Neural progenitor cell (in vitro differentiated cells): ENCODE measurements at places on chromosomes 3 and 15. TPM values are rescaled to one million over a fixed set of nuclear protein-coding genes. Genes with fewer than 3 reads are reported as not detected.

DNA sequence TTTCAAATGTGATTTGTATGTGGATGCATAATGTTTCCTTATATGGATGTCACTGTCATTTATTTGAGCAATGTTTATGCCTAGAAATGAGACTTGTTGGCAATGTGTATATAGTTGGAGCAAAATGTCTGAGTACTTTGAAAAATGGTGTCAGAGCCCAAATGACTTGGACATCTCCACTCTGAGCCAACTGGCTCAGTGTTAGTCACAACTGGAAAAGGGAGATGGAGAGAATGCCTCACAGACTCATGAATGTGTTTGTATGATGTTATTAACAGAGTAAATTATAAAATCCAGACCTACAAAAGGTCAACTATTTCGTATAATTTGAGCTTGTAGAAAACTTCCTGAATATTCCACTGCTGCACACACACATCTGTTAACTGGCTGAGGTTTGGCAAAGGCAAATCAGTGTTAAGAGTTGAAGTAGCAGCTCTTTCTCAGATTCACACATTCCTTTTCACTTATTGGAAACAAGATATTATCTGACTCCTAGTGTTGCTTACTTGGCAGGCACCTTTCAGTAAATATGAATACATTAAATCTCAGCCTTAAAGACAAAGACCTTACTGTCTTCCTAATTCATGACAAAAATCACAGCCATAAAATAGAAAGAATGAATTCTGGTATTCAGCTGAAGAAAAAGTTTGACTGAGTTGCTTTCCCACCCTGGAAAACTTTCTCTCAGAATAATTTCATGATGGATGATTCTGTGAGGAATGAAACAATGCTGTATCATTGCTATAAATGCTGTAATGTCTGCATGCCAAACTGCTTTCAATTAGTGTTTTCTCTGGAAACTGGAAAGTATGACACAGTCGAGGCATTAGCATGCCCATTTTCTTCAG, 27.0 kb downstream of the ADIPOQ start:
- no peak for DNase-seq

GRCh38 chr3:4233488-4233887, 69.7 kb upstream of the SETMAR start:
- DNase-seq = no peak

DNA sequence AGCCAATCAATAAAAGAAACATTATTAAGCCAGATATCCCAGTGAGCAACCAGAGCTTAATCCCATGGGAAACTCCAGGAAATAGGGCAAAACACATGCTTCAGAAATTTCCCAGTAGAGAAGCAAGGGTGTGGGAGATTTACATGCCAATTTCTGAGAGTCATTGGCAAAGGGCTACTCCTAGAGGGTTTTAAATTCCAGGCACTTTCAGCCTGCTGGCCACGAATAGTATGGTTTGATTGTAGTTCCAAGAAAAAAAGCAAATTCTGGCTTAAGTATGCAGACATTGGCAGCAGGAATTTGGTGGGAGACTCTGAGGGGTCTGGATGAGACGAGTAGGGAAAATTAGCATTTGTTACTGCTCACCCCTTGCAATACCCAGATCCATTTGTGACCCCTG, 402.1 kb upstream of the SUCLG2 start:
- DNase-seq = no peak

- no peak for DNase-seq
Observed at GRCh38 chr15:51155891-51156290, 61.2 kb upstream of the TNFAIP8L3 start.

GRCh38 chr15:37101980-37102304, 1.6 kb upstream of the MEIS2 start:
- peak; percentile 64 for DNase-seq

- DNase-seq = no peak
Observed at GRCh38 chr15:42070279-42070975, 23.9 kb downstream of the PLA2G4D start.

DNA sequence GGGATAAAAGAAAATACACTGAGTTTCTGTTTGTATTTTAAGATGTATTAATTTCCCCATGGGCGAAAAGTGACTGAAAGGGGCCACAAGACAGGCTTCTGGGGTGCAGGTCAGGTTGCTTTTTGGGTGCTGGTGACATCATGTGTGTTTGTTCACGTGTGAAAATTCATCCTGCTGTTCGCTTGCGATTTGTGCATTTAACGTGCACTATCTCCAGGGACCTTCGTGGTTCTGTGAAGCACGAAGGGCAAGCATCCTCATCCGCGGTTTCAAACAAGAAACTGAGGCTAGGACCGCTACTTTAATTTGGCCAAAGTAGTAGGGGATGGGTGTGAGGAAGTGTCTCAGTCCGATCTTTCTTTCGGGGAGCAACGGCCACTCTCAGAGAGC, 1.6 kb upstream of the SMAD6 start:
- DNase-seq = no peak

DNA sequence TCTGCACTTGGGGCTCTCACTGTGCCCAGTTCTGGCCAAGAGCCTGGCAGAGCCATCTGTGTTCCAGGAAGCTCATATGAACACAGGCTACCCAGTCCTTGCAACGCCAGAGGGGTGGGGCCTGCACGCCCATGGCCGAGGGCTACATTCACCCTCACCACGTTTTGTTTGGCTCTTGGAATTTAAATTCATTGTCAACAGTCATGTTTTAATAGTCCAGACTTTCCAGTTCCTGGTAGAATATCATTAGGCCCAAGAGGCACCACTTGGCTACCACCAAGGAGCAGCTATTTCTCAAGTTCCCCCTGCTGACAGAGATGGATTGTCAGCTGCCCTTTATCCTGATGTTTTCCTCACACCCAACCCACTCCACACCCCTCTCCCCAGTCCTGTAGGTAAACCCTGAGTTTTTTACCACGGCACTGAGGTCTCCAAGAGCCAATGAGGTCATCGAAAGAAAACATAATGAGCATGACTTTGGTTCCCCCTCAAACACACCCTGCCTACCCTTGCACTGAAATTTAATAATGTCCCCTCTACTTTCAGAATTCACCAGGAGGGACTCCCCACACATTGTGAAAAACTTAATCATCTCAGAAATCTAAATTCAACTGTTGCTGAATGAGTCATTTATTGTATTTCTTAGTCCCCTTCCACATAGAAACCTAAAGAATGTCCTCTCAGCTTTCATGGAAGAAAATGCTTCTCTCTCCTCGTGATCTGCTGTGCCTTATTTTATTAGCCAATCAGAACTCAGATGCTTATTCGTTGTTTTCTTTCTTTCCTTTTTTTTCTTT, 125.1 kb downstream of the SHQ1 start:
- no peak for DNase-seq

DNA sequence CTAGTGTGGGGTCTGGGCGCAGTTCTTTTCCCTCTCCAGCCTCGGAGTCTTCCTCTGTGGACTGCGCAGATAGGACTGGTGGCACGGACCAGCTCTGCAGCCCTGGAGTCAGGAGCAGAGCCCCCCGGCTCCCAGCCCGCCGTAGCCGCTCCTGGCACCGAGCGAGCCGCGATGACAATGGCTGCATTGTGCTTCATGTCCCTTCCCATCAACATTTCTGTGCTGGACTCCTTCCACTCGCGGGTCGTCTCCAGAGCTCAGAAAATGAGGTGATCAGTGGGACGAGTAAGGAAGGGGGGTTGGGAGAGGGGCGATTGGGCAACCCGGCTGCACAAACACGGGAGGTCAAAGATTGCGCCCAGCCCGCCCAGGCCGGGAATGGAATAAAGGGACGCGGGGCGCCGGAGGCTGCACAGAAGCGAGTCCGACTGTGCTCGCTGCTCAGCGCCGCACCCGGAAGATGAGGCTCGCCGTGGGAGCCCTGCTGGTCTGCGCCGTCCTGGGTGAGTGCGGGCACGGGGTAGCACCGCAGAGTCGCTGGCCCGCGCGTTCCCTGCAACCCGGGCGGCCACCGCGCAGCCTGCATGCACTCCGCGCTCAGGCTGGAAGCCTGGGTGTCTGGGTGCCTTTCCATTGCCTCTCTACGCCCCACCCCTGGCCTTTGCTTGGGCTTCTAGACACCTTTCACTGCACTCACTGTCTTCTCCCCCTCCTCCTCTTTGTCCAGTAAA, at the start of gene TF:
TSS of gene TF (plus strand) at position 413 of the 731 bp plus-strand sequence. CDS start at position 461, 48 bp downstream.
- no peak for DNase-seq

- DNase-seq = peak; percentile 83
Observed at GRCh38 chr3:65672871-65673815, 365.6 kb downstream of the MAGI1 start.

DNA sequence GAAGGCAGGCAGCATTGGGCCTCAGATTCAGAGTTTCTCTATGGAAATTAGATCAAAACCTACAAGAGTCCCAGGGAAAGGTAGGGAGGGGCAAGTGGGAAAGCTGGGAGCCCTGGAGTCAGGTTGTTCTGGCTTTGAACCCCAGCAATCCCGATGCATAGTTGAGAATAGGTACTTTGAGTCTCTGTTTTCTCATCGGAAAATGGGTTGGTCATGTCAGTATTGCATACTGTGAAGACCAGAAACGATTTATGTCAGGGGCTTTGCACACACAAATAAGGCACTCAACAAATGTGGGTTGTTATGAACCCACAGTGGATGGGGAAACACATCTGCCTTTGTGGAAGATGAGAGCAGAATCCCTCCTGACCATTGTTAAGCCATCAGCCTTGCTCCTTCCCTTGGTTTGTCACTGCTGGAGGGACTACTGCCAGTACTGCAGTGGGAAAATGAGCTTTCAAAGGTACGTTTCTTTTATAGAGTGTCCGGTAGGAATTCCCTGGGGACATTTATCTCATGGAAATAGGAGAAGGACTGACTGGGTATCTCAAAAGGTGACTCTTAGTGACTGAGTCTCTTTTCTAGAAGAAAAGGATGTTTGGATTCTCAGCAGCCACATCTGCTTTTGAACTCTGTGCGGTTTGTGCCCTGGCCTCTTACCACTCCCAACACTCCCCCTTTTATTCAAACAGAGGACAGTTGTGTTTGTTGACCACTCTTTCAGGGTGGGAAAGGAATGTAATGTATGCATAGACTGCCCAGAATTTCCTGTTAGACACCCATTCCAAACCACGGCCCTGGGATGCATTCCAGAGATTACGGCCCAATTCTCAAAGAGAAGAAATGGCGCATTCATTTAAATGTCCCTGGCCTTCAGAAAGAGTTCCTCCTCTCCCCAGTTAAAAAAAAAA, 54.6 kb upstream of the VILL start:
- peak; percentile 41 for DNase-seq

GRCh38 chr3:171640520-171641412, 169.5 kb downstream of the PLD1 start:
- DNase-seq = peak; percentile 23

GRCh38 chr15:75731248-75732151, 18.9 kb upstream of the CSPG4 start:
- DNase-seq = no peak

DNA sequence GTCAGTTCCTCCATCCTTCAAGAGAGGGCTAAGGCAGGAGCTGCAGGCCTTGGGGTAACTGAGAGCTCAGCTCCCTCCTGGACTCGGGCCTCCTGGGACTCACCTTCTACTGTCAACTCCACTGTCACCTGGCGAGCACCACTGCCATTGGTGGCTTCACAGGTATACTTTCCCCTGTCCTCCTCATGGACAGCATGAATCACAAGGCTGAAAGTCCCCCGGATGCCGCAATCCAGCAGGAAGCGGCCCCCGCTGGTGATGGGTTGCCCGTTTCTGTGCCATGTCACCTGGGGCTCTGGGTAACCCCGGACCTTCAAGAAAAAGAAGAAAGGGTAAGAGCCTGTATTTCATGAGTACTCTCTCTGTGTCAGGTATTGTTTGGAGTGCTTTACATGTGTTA, 131.9 kb downstream of the MYLK start:
- DNase-seq = no peak

DNA sequence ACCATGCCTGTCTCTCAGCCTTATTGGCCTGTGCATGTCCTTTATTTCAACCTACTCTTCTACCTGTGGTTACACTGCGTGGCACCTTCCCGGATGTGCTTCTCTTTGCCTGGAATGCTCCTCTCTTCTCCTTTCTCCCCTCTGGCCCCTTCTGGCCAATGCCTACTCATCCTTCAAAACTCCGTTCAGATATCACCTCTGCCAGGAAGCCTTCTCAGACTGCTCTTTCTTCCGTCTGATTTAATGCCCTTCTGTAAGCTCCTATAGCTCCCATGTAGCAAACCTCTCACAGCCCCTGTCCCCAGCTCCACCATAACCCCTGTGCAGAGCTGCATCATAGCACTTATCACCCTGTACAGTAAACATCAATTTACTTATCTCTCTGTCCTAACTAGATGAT, 13.2 kb downstream of the KLHL6 start:
- DNase-seq = no peak

DNA sequence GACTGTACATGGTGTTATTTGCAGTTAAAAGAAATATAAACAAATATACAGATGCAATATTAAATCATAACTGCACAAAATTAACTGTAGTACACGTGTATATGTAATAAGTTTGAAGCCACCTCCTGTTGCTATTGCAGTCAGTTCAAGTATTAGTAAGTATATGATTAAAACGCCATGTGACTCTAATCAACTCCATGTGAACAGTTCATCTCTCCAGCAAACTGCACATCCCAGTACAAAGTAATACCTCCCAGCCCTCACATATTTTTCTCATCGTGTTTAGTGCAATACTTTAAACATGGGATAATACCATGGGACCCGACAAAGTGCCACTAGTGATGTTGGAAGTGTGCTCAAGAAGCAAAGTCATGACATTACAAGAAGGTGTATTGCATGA, 34.6 kb downstream of the PDCD10 start:
- no peak for DNase-seq

DNA sequence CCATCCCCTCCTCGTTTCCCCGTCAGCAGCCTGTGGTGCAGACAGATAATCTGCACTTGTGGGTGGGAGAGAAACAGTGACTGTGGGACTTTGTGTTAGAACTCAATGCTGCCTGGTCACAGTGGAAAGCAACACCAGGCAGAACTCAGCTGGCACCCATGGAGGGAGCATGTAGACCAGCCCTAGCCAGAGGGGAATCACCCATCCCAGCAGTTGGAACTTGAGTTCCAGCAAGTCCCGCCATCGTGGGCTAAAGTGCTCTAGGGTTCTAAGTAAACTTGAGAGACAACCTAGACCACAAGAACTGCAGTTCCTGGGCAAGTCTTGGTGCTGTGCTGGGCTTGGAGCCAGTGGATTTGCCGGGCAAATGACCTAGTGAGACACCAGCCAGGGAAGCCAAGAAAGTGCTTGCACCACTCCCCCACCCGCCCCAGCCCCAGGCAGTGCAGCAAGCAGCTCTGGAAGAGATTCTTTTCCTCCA, 24.4 kb downstream of the ISG20 start:
- no peak for DNase-seq

GRCh38 chr3:184491011-184491576, 70.5 kb upstream of the EPHB3 start:
- no peak for DNase-seq

- peak; percentile 34 for DNase-seq
Observed at GRCh38 chr15:99753066-99753465, 19.8 kb upstream of the LYSMD4 start.

The LYSMD4 gene
- 11.7 and 16.3 TPM in 2 replicates for total RNA-seq

The SCG5 gene
- 69.4 and 101 TPM in 2 replicates for total RNA-seq

The CSPG4 gene
- total RNA-seq = 0.07 and 0.37 TPM in 2 replicates

The CHRM5 gene
- not detected in 2 replicates for total RNA-seq

The CFAP91 gene
- 11.9 and 19.9 TPM in 2 replicates for total RNA-seq

The ITPKA gene
- 0.09 TPM in 1 of 2 replicates, not detected in the other for total RNA-seq

The SLC22A13 gene
- total RNA-seq = 0.21 TPM in 1 of 2 replicates, not detected in the other

The HIGD2B gene
- total RNA-seq = not detected in 2 replicates

The MDFIC2 gene
- not detected in 2 replicates for total RNA-seq

The SENP8 gene
- 9.0 and 13.5 TPM in 2 replicates for total RNA-seq
